GM03348 (cell line): ENCODE measurements at places on chromosomes 2 and 18.

- no peak for DNase-seq
Measured at GRCh38 chr18:75199327-75199726, 9.6 kb downstream of the PTGR3 start.

GRCh38 chr18:58909521-58909920 is 44.8 kb downstream of the ZNF532 start:
- DNase-seq = no peak

DNA sequence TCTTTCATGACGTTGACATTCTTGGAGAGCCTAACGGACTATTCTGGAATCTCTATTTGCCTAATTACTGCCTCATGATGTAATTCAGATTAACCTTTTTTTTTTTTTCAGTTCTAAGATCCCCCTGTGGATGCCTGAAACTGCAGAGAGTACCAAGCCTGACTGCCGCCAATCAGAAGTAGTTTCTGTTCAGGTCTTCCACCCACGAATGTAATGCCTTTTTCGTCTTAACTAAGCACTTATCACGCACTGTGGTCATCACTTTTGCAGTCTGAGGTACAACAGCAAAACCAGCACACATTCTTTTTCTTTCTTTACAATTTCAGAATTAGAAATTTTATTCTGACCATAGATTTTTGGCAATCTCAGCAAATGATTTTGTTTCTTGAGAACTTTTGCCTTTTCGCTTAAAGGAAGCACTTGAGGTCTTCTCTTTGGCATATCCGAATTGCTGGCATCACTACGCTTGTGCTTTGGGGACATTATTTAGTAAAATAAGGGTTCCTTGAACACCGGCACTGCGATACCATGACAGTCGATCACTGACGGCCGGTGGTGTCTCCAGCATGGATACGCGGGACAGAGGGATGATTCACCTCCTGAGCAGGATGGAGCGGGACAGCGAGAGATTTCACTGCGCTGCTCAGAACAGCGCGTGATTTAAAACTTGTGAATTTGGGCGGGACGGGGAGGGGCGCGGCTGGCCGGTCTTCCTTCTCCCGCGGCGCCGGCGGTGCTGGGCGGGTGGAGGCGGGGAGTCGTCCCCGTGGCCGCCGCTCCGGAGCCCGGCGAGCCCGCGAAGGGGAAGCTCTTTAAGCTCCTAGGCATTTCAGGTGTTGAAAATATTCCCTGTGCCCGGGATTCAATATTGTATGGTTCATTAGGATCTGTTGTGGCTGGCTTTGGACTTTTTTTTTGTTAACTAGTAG is 32.0 kb upstream of the GPR55 start:
- peak; percentile 70 for DNase-seq

DNA sequence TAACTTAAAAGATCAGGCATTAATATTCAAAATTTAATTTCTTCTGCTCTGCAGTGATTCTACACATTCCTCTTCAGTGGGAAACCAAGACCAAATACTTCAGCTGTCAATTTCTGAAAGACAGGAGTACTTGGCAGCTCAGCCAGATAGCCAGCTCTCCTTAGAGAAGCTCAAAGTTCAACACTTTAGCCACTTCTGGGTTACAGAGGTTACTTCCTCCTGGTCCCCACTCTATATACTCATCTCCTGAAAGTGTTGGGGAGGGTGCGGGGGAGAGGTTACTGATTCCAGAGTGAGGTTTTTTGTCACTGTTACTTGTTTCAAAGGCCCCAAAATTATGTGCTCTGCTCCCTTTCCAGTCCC is 4.1 kb downstream of the CYTIP start:
- no peak for DNase-seq
